Aorta (tissue), 5 donors: ENCODE measurements at places on chromosomes 7 and 10. TPM values are rescaled to one million over a fixed set of nuclear protein-coding genes. Genes with fewer than 3 reads are reported as not detected.

The PTPRE gene
- 46.0 TPM for total RNA-seq

- DNase-seq, result no peak
These were observed 291.9 kb downstream of the GFRA1 start for GRCh38 chr10:115981081-115981480.

- DNase-seq, result no peak
These were observed 867.3 kb upstream of the AUTS2 start for GRCh38 chr7:68730964-68731363.

The GPR26 gene
- total RNA-seq, result not detected

The LRRN3 gene
- total RNA-seq, result 0.62 TPM

The OPALIN gene
- not detected for total RNA-seq

The NUTM2E gene
- total RNA-seq, result not detected

GRCh38 chr7:109111086-109111485 lies 541.4 kb downstream of the DNAJB9 start:
- no peak for DNase-seq

DNA sequence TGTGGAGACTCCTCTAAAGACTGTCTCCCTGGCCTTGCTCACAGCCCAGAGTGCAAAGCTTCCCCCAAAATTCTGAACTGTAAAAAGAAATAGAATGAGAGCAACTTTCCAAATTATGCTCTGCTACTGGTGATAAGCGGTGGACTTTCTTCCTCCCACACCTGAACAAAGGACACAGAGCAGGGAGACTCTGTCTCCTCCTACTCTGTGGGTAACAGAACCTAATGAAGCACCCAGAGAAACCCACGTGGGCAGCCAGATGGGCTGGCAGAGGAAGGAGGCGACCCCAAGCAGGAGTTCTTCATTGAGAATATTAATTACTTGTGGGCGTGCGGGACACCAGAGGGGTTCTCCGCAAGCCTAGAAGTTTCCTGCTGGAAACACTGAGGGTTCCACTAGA lies 139.5 kb downstream of the KMT2E start:
- no peak for DNase-seq

- DNase-seq, result no peak
These were observed 4.9 kb downstream of the IFIT1B start for GRCh38 chr10:89382757-89383156.

GRCh38 chr10:104498347-104499081 lies 142.6 kb upstream of the SORCS3 start:
- DNase-seq, result no peak

The SCIN gene
- 1.7 TPM for total RNA-seq
